Hippocampal formation (tissue), 2 donors: ENCODE measurements at places on chromosomes 3 and 15.

GRCh38 chr3:124882816-124883747 is 4.1 kb downstream of the ITGB5 start:
- DNase-seq, result no peak

GRCh38 chr3:138479438-138479863 is 45.0 kb downstream of the ESYT3 start:
- DNase-seq, result no peak

DNA sequence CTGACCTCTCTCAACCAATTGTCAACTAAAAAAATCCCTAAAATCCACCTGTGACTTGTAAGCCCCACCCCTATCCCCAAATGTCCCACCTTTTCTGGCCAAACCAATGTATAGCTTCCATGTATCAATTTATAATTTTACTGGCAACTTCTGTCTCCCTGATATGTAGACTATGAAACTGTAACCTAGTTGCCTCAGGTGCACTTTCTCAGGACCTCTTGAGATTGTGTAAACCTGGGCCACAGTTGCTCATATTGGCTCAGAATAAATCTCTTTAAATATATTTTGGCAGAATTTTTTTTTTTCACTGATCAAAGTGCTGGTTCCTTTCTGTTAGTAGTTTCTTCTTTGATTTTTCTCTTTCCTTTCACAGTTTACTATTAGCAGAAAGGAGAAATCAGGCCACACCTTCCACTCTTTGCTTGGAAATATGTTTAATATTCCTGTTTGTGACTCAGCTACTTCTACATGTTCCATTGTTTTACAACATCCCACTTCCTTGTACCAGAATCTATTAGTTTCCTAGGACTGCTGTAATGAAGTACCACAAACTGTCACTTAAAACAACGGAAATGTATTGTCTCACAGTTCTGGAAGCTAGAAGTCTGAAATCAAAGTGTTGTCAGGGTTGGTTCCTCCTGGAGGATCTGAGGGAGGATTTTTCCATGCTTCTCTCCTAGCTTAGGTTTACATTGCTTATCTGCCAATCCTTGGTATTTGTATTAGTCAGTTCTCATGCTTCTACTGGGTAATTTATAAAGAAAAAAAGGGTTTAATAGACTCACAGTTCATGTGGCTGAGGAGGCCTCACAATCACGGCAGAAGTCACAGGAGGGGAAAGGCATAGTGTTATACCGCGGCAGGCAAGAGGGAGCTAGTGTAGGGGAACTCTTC is 801.2 kb upstream of the ARPP21 start:
- no peak for DNase-seq

DNA sequence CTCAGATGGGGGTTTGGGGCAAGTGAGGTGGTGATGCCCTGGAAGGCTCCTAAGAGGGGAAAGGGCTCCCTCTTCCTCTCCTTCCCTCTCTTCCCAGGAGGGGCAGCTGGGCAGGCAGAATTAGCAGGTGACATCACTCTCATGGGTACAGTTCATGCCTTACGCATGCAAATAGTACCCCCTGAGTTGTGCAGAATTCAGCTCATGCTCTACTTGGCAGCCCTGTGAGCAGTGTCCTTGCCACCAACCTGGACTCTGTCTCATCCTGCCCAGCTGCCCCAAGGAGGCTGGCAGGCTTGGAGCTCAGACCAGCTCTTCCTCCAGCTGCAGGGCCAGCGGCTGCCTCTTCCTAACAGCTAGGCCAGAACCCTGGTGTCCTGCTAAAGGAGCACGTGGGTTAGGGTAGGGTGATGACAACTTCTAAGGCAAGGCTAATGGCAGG is 3.3 kb downstream of the CHAC1 start:
- DNase-seq, result no peak

- no peak for DNase-seq
These were observed 107.1 kb downstream of the LPP start for GRCh38 chr3:188261011-188261410.

DNA sequence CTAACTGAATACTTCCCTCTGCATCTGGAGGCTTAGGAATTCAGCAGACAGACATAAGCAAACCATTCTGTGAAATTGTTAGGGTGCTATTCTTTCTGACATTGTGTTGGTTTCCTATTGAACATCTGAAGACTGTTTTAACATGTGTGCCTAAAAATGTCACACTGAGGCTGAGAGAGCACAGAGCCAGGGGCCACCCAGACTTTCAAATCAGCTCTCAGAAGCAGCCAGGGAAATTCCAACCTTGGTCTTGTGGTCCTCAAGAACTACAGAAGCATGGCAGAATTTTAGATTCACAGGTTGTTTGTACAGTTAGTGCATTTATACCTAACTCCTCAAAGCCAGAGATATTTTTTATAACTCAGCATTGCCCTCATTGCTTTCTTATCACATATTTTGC is 929.2 kb upstream of the CFAP20DC start:
- DNase-seq, result no peak

DNA sequence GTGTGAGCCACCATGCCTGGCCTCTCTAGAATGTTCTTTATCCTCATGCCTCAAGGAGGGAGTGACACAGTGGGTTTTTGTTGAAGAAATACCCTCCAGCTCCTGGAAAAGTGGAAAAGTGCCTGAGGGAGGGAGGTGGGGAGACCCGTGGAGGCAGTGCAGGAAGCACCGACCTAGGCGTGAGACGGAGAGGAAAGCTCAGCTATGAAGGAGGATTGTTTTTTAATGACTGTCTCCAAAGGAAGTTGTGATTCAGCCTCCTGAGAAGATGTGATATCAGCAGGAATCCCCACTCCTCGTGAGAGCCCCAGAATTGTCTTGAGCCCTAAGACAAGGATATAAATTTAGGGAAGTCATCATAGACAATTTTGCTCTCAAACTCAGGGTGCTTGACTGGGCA is 21.7 kb downstream of the RPLP1 start:
- DNase-seq, result no peak

GRCh38 chr3:54940971-54941370 is 13.1 kb upstream of the LRTM1 start:
- DNase-seq, result no peak

- no peak for DNase-seq
These were observed 25.4 kb downstream of the COMMD2 start for GRCh38 chr3:149726716-149727407.

GRCh38 chr15:75327005-75327404 is 8.9 kb upstream of the COMMD4 start:
- DNase-seq, result no peak

DNA sequence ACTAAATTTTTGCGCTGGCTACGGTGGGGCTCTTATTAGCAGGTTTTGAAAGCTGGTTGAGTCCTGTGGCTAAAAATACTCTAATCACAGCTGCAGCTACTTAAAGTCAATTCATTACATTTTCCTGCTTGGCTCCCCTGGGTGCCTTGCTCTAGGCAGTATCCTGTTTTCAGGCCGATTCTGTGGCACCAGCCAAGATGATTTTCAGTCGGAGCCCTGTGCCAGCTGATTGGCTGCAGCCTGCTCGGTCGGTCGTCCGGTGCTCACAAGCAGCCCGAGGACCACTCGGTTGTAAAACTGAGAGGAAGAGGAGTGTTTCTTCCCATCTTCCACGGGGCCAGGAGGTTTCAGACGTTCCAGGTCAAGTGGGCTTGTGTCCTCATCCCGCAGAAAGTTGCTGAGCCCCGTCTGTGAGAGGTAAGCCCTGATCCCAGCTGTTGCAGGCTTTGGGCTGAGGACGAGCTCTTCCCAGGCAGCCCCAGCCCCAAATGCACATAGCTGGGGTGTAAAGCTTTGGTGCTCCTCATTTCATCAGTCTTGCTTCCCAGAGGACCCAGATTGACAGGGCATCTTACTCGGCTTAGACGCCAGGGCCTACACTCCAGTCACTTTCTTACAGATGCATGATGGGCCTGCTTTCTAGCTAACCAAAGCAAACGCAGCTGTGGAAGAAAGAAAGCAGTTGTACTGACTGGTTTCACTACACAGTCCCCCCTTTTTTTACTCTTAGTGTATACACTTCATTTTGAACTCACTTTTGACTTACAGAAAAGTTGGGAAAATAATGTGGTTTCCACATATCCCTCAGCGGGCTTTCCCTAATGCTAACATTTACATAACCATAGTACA is 15.9 kb downstream of the LYSMD4 start:
- DNase-seq, result no peak

GRCh38 chr3:77513542-77513941 is 473.6 kb downstream of the ROBO2 start:
- DNase-seq, result no peak
